ENCODE measurements at places on chromosomes 1 and 21.

DNA sequence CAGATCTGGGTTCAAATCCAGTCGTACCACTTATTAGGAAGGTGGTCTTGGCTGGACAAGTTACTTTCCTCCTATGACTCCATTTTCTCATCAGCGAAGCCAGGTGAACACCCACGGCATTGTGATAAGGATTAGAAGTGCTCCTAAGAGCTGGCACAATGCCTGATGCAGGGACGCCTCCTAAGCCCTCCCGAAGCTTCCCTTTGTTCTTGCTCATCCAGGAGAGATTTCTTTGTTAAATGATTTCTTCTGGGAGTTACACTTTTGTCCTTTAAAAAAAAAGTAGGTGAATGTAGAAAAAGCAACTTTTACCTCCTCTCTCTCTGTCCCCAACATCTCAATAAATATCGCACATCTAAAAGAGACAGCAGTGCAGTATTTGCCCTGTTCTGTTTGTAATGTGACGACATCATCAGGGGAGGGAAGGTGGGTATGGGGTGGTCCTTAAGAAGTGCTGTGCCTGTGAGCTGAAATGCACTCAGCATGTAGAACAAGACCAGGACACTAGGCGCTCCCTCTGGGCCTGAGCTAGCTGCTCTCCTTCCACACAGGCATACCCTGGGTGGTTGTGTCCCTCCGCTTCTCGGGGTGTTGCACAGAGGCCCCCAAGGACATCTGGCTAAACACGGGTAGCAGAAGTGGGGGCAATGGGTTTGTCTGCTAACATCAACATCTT is 43.9 kb downstream of the SUSD4 start:
- DNase-seq, result no peak

GRCh38 chr21:27761623-27762022 is 794.7 kb upstream of the ADAMTS5 start:
- no peak for DNase-seq

- no peak for DNase-seq
Measured at GRCh38 chr1:193434319-193434718, 247.9 kb upstream of the B3GALT2 start.

DNA sequence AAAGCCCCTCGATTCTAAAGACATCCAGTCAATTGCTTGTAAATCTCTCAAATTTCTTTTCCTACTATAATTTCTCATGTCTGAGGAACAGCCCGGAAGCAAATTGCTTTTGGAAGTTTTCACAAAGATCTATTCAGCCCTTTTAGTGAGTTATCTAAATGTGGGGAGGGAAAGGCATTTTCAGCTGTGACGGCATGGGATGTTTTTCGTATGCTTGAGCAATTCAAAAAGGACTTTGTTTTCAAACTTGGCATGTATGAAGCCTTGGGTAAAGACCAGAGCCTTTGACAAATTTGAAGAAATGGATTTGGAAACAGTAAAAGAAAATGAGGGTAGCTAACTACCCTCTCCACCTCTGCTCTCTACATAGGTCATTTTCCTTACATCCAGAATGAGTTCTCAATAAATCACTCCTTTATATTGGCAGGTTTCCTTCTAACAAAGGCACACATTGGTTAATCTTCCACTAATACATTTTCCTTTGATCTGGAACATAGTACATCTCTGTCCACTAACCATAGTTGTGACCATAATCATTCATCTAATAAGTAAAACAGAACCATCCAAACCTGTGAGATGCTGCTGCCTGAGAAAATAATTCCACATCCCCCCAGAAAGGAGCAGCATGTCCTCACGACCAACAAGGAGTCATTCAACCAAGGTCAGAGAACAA is 66.1 kb upstream of the ADAM30 start:
- no peak for DNase-seq

DNA sequence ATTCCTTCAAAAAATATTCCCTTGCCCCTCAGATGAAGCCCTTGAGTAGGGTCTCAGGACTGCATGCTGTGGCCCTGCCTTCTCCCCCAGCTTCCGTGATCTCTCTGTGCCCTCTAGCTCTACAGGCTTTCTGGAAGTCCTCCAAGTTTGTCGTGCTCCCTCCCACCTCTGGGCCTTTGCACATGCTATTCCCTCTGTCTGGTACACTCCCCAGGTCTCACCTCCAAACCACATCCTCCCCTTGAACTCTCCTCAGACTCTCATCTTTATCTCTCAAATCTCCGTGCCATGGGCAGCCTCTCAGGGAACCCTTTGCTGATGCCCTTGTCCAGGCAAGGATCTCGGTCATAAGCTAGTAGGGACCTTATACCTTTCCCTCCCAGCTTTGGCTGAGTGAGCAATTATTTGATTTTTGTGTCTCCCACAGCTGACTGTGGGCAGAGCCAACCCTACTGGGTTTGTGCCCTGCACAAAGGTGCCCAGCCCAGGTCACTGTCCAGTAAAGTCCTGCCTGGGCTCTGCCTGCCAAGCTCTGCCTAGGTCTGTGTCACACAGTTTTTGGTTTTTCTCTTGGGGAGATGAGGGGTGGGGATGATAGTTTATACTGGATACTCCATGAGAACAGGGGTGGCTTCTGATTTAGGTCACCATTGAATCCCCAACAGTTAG is 188.1 kb downstream of the ZNF281 start:
- DNase-seq, result no peak

GRCh38 chr1:218810306-218810705 is 363.4 kb upstream of the LYPLAL1 start:
- no peak for DNase-seq

DNA sequence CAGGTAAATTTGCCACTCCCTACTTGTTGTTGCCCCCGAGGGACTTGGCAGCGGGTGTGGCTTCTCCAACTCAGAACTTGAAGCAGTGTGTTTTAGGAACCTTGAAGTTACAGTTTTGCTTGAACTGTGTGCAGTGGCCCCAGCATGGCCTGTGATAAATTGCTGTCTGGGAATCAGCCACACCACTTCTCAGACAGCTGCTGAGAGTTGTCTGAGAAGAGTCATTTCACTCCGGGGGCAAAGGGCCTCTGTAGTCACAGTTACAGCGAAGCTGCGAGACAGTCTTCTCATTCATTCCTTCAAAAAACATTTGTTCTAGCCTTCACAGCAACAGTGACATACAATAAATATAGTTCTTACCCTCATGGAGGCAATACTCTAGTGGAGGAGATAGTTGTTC is 70.3 kb downstream of the PROX1 start:
- no peak for DNase-seq

DNA sequence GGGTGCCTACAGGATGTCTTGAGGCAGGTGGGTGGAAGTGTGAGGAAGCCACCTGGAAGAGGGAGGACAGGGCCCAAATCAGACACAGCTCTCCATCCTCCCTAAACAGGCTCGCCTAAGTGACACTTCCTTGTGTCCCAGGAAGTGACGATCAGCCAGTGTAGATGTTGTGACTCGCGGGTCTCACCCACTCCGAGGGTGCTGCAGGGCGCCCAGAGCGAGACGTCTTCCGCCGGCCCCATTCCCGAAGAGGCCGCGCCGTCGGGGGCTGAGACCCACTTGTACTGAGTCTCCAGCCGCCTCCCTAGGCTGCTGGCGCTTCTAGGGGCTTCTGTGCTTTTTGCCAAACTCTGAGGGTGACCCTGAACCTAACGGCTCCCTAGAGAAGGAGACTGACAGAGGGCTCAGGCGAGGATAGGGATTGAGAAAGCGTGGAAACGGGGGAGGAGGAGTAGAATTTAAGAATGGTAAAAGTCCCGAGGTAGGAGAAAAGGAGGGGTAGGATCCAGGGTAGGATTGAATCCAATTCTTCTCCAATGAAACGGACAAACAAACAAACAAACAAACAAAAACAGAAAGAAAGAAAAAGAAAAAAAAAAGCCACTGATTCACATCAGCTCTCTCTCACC is 543 bp upstream of the MARK1 start:
- peak; percentile 18 for DNase-seq

- no peak for DNase-seq
Measured at GRCh38 chr21:17536381-17536780, 23.5 kb downstream of the CXADR start.

DNA sequence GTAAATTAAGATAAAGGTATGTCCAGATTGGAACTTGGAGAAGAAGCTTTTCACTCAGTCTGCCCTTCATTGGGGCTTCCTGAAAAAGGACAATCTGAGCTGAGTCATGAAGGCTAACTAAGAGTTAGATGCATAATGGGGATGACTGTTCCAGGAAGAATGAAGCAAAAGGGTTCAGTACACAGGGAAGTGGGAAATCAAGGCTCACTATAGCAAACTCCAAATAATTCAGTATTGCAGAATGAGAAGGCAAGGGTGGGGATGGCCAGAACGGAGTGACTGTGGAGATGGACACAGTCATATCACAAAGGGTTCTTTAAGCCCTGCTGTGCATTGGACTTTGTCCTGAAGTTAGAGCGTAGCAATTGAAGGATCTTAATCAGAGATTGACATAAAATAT is 158.3 kb downstream of the FGGY start:
- DNase-seq, result no peak

DNA sequence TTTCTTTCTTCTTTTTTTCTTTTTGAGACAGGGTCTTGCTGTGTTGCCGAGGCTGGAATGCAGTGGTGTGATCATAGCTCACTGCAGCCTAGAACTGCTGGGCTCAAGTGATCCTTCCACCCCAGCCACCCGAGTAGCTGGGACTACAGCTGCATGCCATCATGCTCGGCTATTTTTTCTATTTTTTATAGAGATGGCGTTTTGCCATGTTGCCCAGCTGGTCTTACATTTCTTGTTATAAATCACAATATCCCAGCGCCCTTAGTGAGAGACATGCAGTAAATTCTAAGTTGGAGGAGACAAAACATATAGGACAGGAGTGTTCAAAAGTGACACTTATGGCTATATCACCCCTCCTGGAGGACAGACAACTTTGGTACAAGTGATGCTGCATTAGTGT is 31.3 kb upstream of the ACTN2 start:
- DNase-seq, result no peak

DNA sequence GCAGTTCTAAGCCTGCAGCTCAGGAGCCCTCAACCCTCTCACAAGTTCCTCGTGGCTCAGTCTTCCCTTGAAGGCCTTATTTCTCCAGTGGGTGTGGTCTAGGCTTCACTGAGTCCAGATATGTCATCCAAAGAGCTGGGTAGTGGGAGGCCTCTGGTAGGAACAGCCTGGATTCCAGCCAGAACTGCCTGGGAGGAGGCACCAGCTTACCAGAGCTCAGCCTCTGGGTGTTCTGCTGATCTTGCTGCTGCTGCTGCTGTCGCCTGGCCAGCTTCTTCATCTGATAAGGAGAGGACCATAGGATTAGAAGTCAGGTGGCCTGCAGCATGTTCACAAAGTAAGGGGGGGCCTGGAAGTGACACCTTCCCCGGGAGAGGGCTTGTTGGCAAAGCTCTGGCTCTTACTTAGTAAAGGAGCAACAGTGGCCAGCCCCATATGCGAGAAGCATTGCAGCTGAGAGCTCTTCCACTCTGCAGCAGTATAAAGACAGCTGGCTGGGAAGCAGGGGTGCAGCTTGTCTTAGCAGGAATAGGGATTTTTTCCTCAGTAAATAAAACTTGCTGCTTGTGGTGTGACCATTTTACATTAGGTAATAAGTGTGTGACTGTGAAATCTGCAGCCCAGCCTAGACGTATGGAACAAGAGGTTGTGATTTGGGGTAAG is 148.5 kb downstream of the LMX1A start:
- DNase-seq, result no peak

- DNase-seq, result peak; percentile 96
Measured at GRCh38 chr21:41612674-41613532, 104.9 kb upstream of the TMPRSS2 start.

DNA sequence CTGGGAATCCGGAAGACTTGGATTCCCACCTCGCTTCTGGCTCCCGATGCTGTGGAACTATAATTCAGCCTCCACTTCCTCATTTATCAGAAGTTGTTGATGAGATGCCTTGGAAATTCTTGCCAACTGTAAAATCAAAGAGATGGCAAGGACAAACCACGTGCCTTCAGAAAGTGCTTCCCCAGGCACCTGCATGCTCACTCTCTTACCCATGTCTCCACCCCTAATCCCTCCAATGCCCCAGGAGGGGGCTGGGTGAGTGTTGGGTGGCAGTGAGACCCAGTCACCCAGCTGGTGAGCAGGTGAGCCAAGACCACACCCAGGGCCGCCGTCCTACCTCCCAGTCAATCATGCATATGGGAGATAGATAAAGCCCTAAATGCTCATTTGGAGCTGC is 160.8 kb downstream of the PSMG1 start:
- DNase-seq, result no peak

GRCh38 chr1:112513112-112513870 is 4.5 kb downstream of the WNT2B start:
- DNase-seq, result no peak

- DNase-seq, result no peak
Measured at GRCh38 chr1:178599087-178599486, 86.2 kb downstream of the TEX35 start.

- no peak for DNase-seq
Measured at GRCh38 chr1:199101635-199102034, 462.8 kb downstream of the PTPRC start.

DNA sequence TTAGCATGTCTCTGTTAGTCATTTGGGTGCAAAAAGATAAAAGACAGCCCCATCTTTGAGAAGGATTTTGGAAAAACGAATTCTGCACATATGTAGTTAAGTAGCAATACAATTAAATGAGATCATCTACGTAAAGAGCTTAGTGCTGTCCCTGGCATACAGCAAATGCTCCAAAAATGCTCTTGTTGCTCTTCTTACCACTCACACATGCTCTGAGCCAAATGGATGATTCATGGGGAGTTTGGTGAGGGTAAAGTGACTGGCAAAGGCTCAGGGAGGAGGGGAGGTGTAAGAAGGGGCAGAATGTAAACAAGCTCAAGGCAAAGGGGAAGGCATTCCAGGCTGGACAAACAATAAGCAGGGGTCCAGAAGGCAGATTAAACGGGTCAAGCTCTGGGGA is 191.9 kb downstream of the AK5 start:
- no peak for DNase-seq

DNA sequence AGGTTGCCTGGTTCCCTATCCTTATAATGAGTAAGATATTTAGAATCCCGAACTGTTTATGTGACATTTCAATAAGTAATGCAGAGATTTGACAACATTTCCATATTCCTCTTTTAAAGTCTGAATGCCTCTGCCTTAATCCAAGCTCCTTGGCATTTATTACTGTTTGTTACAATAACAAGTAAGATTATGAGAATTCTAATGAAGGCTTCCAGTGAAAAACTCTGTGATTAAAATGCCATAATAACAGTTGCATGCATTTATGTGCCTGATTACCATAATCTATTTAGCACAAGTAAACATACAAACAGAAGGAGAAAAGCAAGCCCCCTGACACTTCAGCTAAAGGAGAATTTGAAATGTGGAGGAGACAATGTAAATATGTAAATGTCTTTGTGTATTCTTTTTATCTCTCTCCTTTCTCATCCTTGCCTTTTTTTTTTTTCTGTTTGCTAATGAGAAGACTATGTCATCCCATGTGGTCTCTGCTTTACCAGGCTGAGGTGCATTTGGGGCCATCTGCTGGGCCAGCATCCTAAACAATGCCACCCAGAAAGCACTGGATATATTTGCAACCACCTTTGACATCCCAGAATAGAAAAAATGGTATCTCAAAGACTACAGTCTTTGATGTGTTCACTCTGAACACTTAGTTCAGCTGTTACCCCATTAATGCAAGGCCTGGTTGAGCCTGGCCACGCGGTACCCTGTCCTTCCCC is 17.2 kb upstream of the OLIG2 start:
- DNase-seq, result peak; percentile 9
